ENCODE measurements at places on chromosomes 12 and 14.
A peak's percentile ranks its signal among the peaks of the same experiment; 100 is the strongest.

GRCh38 chr12:110943373-110943772 lies 23.0 kb upstream of the MYL2 start:
- DNase-seq: no peak

DNA sequence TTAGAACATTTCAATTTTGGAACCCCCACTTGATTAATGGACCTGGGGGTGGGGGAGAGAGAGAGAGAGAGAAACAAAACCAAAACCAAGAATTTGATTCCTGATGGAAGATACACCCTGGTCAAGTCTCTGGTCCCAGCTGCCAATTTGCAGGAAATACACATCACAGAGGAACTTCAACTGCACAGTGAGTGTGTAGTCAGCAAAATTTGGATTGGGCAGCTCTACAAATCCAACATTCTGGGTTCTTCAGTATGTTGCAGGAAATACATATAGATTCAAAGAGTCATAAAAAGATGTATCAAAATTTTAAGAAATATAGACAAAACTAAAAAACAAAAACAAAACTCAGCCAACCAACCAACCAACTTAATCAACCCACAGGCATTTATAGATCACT lies 17.4 kb downstream of the DNAH10 start:
- no peak for DNase-seq

DNA sequence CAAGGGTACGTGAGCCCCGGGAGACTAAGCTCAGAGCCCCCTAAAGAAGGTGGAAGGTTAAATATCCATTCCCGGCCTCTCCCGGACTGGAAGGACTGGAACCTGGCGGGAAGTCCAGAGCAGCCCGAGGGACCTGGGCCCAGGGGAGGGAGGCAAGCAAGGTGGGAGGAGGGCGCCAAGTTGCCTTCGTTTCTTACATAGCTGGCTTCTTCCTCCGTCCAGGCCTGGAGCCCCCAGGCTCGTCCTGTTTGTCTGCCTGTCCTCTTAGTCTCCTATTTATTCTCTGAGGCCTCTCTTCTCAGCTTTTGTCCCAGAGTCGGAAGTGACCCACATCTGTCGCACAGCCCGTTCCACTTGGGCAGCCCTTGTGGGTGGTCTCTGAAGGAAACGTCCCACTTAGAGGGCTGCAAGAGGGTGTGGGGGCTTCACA lies 745 bp downstream of the PCK2 start:
- DNase-seq: peak; percentile 10

- no peak for DNase-seq
Observed at GRCh38 chr12:30613119-30613830, 82.4 kb downstream of the IPO8 start.

DNA sequence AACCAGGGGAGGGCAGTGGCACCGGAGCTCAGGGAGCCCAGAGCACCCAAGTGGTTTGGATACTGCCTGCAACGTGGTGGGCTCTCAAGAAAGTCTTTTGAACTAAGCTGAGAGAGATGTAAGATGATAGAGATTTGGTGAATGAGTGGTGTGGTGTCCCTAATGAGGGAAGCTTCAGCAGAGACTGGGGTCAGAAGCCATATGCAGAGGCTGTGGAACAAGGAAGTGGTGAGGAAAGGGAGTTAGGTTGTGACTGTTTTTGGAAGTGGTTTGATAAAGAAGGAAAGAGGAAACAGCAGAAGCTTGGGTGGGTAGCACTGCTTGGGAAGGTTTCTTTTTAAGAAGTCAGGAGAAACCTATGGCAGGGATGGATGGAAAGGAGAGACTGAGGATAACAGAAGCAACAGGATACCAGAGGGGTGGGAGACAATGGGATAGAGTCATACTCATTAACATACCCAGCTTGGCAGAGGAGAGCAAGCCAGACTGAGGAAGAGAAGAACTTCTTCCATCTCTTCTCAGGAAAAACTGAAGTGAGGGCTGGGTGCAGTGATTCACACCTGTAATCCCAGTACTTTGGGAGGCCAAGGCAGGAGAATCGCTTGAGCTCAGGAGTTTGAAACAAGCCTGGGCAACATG lies 24.1 kb downstream of the SLC4A8 start:
- DNase-seq: no peak

GRCh38 chr12:103462675-103463074 lies 33.1 kb downstream of the C12orf42 start:
- no peak for DNase-seq

DNA sequence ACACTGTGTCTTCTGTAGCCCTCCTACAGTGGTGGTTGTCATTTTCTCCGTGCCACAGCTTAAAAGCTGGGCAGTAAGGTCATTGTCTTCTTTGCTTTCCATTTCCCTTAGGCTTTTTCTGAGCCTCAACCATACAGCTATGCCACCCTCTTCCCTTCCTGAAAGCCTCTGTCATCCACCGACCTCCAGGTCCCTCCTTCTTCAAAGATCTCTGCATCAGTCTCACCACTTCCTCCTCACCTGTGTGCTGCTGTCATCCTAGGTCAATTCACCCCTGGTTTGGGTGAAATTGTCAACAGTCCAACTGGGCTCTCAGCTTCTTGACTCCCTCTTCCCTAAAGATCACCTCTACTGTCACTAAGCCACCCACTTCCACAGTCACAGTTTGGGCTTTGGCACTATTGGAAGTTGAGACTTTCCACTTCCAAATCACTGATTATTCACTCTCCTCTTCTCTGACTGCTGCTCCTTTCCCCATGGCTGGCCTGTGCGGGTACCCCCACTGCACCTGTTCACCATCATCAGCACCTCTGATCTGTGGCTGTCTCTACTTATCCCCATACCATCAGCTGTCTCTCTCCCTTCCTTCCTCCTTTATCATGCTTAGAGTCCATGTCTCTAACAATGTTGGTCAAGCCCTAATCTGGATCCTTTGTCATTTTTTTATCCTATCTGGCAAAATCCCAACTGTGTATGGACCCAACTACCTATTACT lies 15.5 kb upstream of the TSPAN9 start:
- DNase-seq: no peak

GRCh38 chr12:47777741-47778558 lies 4.9 kb downstream of the SLC48A1 start:
- no peak for DNase-seq

DNA sequence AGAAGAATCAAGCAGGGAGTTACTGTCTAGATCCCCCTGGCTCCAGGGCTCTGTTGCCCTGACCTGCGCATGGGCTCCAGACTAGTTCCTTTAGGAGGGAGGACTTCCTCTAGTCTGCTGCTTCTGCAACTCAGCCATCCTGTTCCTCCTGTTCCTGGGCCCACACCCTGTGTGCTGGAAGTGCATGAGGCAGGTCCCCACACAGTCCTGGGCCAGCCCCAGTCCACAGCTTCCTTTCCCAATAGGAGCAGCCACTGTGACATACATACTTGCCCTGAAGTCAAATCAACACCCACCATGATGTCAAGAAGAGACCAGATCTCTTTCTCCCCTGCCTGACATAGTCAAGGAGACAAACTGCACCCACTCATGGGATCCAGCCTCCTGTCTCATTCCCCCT lies 1.3 kb downstream of the SDR9C7 start:
- DNase-seq: no peak

GRCh38 chr14:94771158-94771905 lies 1.4 kb upstream of the GSC start:
- DNase-seq: no peak

DNA sequence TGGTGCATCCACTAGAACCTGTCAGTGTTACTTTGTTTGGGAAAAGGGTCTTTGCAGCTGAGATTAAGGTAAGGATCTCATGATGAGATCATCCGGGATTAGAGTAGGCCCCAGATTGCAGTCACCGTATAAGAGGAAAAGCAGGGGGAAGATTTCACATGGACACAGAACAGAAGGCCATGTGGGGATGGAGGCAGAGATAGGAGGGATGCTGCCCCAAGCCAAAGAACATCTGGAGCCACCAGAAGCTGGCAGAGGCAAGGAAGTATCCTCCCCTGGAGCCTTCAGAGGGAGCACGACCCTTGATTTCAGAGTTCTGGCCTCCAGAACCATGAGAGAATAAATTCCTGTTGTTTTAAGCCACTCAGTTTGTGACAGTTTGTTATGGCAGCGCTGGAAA lies 39.6 kb downstream of the CMKLR1 start:
- DNase-seq: no peak

DNA sequence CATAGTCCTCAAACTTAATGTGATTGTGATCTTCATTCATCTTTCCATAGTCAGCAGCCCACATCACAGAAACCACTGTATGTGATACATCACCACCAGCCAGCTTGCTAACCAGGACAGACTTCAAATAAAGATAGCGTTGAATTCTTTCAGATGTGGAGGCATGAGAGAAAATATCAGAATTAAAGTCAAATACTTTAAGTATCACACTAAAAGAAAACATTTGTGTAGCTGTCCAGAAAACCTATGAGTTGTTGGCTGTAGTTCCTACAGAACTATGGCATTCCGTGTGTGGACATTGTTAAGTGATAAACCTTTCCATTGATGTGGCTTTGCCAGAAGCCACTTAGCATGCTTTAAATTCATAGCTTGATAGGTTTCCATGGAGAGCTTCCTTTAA lies 105.1 kb downstream of the LLPH start:
- peak; percentile 62 for DNase-seq

DNA sequence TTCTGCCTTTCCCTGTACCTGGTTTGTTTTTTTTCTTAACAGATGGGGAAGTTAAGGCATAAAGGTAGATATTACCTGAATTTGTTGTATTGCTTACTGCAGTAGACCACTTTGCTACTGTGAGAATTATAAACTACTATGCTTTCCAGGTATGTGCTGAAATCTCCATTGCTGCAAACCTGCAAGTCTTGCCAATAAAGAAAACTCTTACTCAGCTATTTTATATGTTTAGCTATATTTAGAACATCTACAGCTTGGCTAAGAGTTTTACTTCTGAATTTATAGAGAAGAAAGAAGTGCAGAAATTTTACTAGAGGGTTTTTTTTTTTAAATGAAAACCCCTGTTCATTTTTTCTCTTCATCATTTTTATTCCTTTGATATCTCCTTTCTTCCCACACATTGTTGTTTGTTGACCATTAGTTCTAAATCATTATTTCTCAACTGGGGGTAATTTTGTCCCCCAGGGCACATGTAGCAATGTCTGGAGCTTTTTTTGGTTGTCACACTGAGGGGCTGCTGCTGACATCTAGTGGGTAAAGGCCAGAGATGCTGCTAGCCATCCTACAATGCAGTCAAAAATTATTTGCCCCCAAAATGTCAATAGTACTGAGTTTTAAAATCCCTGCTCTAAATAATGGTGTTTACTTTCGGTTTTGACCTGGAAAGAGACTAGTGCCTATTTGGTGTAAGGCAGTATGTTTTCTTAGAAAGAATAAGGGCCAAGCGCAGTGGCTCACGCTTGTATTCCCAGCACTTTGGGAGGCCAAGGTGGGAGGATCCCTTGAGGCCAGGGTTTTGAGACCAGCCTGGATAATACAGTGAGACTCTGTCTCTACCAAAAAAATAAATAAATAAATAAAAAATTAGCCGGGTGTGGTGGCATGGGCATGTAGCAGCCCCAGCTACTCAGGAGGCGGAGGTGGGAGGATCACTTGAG lies 48.6 kb downstream of the PCNX1 start:
- peak; percentile 36 for DNase-seq

GRCh38 chr14:52923902-52924575 lies 26.8 kb downstream of the FERMT2 start:
- no peak for DNase-seq

DNA sequence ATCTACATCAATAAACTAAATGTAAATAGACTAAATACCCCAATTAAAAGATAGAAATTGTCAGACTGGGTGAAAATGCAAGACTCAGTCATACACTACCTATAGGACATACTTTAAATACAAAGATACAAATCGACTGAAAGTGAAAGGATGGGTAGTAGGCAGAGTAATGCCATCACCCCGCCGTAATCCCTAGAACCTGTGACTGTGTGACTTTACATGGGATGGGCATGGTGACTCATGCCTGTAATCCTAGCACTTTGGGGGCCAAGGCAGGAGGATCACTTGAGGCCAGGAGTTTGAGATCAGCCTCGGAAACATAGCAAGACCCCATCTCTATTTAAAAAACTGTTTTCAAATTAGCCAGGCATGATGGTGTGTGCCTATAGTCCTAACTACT lies 2.6 kb upstream of the EVL start:
- DNase-seq: no peak

- DNase-seq: no peak
Observed at GRCh38 chr12:52575256-52575655, 1.6 kb upstream of the KRT74 start.

DNA sequence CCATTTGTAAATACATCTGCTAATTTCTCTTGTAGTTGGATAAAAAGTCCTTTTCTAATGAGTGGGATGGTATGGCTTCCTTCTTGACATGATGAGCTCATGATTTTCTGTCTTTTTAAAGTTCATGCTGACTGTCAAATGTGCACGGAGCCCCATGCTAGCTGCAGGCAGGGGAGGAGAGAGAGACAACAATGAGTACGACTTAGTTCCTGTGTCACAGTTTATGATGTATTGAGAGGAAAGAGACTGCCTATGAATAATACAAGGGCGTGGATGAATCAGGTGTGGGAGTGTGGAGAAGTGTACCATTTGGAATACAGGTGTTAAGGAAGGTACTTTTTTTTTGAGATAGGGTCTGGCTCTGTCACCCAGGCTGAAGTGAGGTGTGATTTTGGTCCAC lies 10.7 kb upstream of the TBC1D30 start:
- no peak for DNase-seq

GRCh38 chr14:104826861-104827176 lies 25.9 kb downstream of the ZBTB42 start:
- DNase-seq: no peak

- peak; percentile 55 for DNase-seq
Observed at GRCh38 chr12:52175371-52176350, 16.2 kb downstream of the KRT80 start.

DNA sequence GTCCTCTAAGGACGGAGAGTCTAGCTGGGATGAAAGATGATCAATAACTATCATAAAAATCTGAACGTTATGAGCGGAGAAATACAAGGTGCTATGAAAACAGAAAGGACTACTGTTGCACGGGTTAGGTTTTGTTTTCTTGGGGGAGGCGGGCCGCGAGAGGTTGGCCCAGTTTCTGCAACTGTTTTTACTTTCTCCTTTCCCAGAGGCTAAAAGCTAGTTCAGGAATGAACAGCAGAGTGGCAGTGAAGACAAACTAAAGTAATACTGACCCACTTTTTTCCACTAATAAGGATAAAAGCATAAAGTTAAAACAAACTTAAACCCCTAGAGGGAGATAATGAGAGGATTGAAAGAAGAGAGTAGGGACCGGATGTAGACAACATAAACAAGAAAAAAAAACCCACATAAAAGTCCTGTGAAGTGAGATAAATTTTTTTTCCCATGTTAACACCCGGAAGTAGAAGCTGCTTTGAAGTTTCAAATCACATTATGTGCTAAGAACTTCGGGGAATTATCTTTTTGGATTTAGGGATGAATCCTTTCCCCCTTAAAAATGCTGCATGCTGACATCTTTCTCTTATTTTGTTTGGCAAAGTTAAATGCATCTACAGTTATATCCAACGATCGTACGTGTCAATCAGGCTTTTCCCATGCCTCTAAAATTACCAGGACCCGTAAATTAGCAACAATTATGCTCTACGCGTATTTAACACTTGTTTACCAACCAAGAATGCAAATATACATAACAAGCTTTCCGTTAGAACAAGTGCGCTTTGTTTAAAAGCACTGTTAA lies 1.0 kb upstream of the CDK17 start:
- peak; percentile 75 for DNase-seq

- DNase-seq: no peak
Observed at GRCh38 chr14:103630364-103631108, 1.5 kb downstream of the KLC1 start.

Data from fibroblast of skin of abdomen (primary cell).